ENCODE measurements at places on chromosomes 12 and 14. TPM values are rescaled to one million over a fixed set of nuclear protein-coding genes. Genes with fewer than 3 reads are reported as not detected.

DNA sequence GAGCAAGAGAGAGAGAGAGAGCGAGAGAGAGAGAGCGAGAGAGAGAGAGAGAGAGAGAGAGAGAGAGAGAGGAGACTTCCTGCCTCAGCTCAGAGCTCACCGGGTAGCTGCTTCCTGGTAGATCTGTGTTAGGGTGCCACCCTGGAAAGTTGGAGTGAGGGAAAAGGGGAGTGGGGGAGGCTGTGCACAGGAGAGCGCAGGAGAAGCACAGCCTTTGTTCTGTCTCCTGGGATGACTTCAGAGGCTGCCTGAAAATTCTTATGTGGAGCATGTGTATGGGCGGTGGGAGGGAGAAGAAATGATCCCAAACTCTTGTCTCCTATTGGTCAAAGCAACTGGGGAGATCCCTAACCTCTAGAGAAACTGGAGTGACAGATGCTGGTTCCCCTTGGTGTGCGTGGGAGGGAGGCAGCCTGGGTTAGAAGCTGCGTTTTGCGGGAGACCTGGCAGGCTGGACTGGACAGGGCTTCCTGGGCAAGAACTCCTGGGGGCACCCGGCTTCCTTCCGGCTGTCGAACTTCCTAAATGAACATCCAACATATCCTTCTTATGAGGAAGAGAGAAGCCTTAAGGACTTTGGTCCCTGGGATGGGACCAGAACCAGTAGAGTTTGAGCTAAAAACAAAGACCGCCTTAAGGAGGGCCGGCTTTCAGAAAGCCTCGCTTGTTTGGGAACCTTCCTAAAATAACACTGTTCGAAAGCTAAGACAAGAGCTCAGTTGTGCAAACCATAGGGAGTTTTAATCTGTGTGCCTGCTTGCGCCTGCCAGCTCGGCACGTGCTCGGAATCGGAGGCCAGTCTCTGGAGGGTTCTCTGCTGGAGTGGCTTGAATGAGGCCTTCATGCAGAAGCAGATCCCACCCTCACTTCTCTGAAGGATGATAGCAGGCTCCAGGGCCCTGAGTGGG lies 30.4 kb upstream of the BEGAIN start:
- H3K36me3 ChIP-seq, result no peaks in the 10 kb centered on the region
- DNase-seq, result no peak
- H3K27me3 ChIP-seq, result peaks cover 62% of the 10 kb centered on the region
- no peak overlapping the region for H3K4me3 ChIP-seq
- H3K4me1 ChIP-seq, result peaks cover 12% of the 10 kb centered on the region
- H3K27ac ChIP-seq, result no peak overlapping the region

DNA sequence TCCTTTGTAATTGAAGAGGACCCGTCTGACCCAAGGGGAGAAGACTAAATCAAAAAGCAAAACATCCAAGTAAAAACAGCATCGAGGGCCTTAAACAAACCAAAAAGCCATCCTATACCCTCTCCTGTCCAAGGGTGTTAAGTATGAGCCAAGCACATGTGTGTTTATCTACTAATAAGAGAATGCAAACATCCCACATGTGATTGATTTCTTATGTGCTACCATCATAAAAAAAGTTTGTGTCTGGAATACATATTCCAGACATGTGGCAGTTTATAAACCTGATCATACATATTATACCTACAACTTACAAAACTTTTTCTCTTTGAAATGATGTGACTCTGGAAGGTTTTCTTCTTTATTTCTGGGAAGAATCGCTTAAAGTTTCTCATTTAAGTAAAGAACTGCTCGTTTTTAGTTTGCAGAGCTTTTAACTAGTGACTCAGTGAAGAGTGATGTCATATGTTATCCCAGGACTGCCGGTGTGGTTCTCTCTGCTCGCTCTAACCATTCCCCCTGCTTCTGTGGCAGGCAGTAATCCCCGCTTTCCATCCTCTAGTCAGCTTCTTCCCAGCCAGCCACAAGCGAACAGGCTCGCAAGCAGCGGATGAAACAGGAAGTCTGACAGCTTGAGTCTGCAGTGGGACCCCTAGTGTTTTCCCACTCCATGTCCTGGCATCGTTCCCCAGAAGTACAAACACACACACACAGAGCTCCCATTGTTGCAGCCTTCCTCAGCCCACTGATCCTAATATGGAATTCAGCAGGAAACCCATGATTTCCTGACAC lies 431 bp upstream of the RHOJ start:
- H3K36me3 ChIP-seq, result no peaks in the 10 kb centered on the region
- no peak overlapping the region for H3K4me3 ChIP-seq

DNA sequence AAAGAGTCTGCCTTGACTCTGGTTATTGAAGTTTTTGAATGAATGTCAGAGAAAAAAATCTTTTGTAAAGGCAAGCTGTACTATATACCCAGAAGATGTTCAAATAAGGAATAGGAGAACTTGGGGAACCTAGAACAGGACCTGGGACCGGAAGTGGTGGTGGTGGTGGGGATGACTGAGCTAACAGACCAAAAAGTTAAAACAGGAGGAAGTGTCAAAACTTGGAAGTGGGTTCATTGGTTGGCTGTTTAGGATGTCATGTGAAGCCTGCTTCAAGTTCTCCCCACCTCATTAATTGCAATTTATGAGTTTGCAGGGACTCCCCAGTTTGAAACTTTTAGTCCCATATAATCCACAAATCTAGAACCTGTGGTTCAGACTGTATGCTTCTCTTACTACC lies 26.2 kb downstream of the PLXNC1 start:
- H3K36me3 ChIP-seq, result no peaks in the 10 kb centered on the region
- H3K4me3 ChIP-seq, result no peak overlapping the region
- peaks cover 64% of the 10 kb centered on the region for H3K4me1 ChIP-seq
- H3K27me3 ChIP-seq, result no peaks in the 10 kb centered on the region
- DNase-seq, result no peak

- no peak overlapping the region for H3K27ac ChIP-seq
- no peaks in the 10 kb centered on the region for H3K36me3 ChIP-seq
- DNase-seq, result no peak
These were observed 15.4 kb upstream of the UBC start for GRCh38 chr12:124929649-124930419.

GRCh38 chr12:64173456-64173855 lies 48.6 kb downstream of the KICS2 start:
- H3K4me3 ChIP-seq, result no peak overlapping the region
- H3K36me3 ChIP-seq, result no peaks in the 10 kb centered on the region
- DNase-seq, result no peak
- no peaks in the 10 kb centered on the region for H3K27me3 ChIP-seq
- no peak overlapping the region for H3K27ac ChIP-seq

The BATF gene
- total RNA-seq, result 0.22 TPM

The COL2A1 gene
- total RNA-seq, result 9.2 TPM

The TAS2R50 gene
- total RNA-seq, result 2.2 TPM
